ENCODE measurements at places on chromosomes 1 and 21.

GRCh38 chr1:228882771-228883450 lies 147.6 kb downstream of the RHOU start:
- DNase-seq: no peak

GRCh38 chr1:38840281-38840680 lies 19.3 kb downstream of the RRAGC start:
- no peak for DNase-seq

GRCh38 chr1:183576537-183576936 lies 13.7 kb downstream of the NCF2 start:
- no peak for DNase-seq

DNA sequence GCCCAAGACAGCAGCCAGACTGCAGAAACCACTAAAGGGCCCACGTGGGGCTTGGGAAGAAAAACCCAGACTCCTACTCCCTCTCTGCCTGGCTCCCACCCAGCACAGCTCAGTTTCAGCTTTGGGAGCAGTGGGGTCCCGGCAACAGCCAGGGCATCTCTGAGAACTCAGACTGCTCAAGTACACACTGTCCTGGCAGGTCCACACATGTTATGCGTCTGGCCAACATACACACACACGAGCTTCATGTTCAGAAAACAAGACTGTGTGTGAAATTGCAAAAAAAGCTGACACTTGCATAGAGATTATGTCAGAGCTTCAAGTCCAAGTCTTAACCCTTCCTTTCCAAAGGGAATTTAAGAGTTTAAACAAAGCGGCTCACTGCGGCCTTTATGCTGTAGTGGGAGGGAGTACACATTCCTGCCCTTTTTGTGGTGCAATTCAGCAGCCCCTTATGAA lies 136.6 kb upstream of the CD34 start:
- no peak for DNase-seq

- DNase-seq: no peak
Measured at GRCh38 chr1:107900090-107900945, 64.7 kb downstream of the VAV3 start.

- no peak for DNase-seq
Measured at GRCh38 chr1:9591669-9592509, 3.2 kb downstream of the TMEM201 start.

GRCh38 chr1:34828611-34829010 lies 30.9 kb downstream of the SMIM12 start:
- no peak for DNase-seq

DNA sequence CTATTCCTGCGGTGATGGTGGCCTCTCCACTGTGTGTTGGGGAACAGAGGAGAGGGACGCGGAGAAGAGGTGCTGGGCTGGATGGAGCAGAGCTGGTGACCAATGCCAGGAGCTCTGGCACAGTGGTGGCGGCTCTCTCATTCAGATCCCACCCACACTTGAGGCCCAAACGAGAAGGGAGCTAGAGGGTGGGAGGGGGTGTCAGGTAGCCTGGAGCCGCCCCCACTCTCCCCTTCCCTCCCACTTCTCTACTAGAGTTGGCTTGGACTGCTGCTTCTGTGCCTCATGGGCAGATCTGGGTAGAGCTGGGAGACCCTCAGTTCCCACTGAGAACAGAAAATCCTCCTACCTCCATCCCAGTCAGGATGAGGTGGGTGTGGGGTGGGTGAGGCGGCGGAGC lies 3.5 kb downstream of the TTC39A start:
- no peak for DNase-seq

DNA sequence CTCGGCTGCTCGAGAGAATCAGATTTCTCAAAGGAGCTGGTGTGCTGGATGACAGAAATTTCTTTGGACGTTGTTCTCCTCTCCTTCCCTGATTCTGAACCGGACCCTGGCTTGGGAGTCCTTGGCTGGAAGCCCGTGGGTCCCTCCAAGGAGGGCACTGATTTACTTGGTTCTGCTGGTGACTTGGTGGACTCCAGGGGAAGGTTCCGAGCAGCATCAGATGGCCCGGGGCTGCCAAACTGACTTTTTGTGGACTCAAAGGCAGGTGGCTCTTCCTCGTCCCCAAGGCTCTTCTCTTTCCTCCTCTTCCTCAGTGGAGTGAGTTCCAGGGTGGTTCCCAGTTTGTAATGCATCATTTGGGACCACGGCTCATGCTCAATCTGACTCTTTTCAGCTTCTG lies 97.9 kb upstream of the EDN2 start:
- no peak for DNase-seq

DNA sequence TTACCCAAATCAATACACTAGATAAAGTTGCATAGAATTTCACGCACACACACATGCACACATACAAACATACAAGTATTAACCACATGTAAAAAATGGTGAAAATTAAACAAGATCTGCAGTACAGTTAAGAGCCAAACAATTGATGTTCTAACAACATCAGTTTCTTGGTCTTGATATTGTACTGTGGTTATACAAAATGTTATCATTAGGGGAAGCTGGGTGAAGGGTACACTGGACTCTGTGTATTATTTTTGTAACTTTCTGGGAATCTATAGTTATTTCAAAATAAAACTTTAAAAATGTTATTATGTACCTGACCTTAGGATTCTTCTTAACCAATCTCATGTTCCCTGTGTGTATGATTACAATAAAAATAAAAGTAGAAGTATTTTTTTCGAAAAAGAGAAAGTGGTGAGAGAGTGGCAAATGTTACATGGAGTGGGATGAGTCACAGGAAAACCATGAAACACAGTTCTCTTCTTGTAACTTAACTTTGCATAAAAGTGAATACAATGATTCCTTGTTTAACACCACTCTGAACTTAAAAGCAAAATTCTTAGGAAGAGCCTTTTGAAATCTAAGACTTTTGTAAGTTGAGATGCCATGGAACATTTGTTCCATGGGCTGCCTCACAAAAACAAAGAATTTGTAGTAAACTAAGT lies 101.6 kb upstream of the RUNX1 start:
- no peak for DNase-seq

DNA sequence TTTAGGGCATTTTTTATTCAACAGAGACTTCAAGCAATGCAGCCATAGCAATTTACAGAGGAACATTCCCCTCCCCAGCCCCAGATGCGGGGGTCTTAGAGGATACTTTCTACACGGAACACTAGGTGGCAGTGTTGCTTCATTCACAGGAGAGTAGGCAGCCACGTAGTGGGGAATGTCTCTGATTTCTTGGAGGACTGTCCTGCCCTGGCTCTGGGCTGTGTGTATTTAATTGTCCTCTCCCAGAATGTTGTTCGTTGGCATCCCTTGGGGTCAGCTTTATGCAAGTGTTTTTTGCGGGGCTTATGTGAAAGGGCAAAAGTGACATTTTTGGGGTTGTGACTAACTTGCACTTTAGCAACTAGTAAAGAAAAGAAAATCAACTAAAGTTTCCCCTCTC lies 96.9 kb downstream of the PAPPA2 start:
- DNase-seq: peak; percentile 66

GRCh38 chr1:246159279-246160227 lies 347.5 kb downstream of the SMYD3 start:
- DNase-seq: no peak

DNA sequence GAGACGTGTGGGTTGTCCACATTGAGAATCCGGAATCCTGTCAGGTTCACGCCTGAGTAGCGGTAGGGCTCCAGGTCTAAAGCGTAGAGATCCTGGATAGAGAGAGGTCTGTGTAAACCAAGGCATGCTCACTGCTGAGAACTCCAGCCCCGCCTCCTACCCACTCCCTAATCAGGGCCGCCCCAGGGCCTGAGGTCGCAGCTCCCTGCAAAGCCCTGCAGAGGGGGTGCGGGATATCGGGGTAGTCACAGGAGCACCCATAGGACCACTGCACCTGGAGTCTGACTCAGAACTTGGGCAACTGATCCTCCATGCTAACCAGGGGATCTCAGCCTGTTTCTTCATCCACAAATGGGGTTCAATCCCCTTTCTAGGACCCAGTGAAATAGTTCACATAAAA lies 174.4 kb downstream of the GRIK3 start:
- DNase-seq: no peak

- DNase-seq: no peak
Measured at GRCh38 chr1:24142546-24143534, at the start of gene IL22RA1. IL22RA1 (minus strand) TSS chr1:24143140; CDS start chr1:24143082, 58 bp downstream.

DNA sequence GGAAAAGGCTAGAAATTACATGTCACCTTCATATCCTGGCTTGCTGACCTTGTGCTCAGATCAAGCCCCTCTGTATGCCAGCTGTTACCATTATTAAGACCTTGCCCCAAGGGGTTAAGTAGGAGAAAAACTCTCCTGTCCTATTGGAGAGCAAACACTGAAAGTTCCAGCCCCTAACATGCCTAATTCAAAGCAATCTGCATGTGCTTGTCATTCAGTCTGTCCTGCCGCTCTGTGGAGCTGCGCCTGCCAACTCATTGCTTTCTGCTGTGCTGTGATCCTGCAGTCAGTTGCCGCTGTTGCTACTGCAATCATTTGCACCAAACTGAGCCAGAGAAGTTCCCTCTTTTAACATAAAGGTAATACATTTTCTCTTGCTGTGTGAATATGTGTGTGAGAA lies 113.4 kb downstream of the DISP1 start:
- DNase-seq: peak; percentile 65

DNA sequence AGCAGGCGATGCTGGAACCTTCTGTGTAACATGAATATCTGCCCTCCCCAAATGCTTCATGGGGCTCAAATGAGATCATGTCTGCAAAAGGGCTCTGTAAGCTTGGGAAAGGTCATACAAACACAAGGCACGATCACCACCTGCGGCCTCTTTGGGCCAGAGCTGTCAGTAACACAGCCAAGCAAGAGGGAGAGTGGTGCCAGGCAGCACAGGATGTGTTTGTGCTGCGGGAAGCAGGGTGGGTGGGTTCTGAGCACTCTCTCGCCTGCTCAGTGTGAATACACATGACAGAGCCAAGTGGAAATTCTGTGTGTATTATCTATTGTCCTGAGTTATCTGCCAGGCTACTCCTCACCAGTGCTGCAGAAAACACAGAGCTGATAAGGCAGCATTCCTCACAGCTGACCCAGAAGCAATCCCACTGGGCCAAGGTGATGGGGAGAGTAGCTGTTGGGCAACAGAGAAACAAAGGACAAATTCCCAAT lies 101.2 kb downstream of the LAMC2 start:
- DNase-seq: no peak

- DNase-seq: no peak
Measured at GRCh38 chr1:234621657-234622335, 11.8 kb upstream of the IRF2BP2 start.

- no peak for DNase-seq
Measured at GRCh38 chr1:180581635-180582039, 22.9 kb downstream of the OVAAL start.

DNA sequence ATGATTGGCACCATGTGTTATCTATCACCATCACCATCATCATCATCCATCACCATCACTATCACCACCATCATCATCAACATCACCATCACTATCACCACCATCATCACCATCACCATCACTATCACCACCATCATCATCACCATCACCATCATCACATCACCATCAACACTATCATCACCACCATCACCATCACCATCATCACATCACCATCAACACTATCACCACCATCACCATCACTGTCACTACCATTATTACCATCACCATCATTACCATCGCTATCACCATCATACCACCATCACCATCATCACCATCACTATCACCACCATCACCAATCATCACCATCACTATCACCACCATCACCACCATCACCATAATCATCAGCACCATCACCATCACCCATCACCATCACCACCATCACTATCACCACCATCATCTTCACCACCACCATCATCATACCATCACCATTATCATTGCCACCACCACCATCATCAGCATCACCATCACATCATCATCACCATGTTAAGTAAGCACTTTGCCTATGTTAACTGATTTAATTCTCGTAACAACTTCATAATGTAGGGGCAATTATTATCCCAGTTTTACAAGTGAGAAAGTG lies 112.8 kb downstream of the LIPI start:
- DNase-seq: no peak

GRCh38 chr1:59549903-59550302 lies 253.0 kb downstream of the FGGY start:
- DNase-seq: no peak

DNA sequence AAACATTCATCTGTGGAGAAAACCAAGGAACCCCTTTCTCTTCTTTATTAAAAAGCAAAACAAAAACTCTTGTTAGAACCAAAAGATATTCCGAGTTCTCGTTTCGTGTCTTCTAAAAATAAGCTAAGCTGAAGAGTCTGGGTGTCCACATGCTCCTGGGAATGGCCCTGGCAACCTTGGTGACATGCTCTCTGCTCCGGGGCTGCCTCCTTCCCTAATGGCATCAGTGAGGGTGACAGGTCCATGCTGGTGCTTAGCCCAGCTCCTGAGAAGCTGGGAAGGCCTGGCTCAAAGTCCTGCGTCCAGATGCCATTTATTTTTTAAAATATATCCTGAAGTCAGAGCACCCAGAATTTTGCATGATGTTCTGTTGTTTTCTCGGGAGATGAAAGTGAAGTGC lies 24.6 kb upstream of the TRAPPC10 start:
- no peak for DNase-seq

- no peak for DNase-seq
Measured at GRCh38 chr21:42319851-42320572, 4.8 kb upstream of the TFF3 start.

DNA sequence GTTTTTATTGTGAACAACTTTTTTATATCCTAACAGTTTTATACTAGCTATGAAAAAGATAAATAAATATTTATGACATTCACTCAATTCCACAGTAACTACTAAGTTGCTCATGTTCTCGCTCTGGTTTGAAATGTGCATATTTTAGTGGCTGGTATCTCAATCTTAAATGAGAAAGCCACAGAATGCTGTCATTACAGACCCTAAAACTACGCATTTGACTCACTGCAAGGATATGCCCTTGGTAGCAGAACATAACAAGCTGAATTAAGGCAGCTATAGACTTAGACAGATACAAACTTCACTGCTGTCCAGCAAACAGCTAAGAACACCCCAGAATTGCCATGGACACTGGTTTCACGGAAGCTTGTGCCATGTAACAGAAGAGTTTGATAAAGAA lies 19.0 kb downstream of the DAB1 start:
- DNase-seq: no peak

DNA sequence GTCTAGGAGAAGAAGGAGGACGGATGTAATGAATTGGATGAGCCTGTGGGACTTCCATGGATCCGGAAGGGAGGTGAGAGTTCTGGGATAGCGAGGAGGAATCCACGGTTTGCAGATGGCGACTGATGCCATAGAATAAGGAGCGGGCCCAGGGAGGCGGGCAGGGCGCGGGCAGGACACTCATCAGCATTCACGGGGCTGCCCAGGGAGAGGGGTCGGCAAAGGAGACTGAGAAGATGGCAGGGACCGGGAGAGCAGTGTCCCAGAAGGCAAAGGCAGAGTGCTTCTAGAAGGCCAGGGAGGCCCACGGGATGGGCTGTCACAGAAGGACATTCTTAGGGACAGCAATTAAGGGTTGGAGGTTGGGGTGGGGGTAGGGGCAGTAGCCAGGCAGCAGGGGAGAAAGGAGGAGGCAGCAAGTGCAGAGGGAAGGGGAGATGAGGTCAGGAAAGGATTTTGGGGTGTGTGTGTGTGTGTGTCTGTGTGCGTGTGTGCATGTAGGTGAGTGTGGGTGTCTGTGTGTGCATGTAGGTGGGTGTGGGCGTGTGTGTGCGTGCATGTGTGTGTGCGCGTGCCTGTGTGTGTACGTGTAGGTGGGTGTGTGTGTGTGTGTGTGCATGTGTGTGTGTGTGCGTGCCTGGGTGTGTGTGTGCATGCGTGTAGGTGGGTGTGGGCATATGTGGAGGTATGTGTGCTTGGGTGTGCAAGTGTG lies 1.1 kb upstream of the COL8A2 start:
- DNase-seq: no peak
